ENCODE measurements at places on chromosomes 5 and 9.
A peak's percentile ranks its signal among the peaks of the same experiment; 100 is the strongest.

DNA sequence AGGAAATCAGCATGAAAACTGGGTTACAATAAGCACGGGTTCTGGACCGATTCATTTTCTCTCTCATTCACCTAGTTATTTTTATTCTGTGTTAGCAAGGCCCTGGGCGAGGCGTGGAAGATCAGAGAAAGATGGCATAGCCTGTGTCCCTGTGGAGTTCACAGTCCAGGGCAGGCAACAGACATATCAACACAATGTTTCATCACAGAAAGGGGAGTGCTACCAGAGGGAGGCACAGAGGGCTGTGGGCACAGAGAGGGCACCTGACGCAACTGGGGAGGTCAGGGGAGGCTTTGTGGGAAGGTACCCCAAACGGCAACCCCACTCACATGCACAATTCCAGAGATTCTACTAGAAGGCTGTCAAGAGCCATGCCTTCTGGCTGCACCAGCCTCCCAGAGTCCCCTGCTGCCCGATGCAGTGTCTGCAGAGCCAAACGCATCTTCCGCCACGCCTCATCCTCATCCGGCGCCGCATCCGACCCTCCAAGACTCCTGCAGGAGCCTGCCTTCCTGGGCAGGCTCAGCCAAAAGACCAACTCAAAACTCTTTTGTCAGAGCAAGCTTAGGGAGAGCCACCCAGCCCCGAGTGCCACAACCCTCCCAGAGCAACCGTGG is 1.4 kb downstream of the FAM193B start:
- no peak for DNase-seq

DNA sequence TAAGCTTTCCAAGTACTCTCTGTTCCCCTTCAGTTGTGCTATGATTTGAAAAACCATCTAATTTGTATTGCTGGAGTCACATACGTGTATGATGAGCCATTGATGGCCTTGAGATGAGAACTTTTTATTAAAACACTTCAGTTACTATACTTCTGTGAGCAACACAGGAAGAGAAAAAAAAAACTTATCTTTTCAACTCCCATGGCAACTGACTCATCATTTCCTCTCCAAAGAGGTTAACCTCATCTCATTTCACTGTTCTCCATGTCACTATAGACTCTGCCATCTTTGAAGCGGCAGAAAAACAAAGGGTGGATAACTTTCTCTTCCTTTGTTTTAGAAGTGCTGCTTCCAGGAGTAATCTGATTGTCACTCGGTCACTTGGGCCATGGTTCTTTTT is 104.3 kb upstream of the PCSK1 start:
- DNase-seq: peak; percentile 78

DNA sequence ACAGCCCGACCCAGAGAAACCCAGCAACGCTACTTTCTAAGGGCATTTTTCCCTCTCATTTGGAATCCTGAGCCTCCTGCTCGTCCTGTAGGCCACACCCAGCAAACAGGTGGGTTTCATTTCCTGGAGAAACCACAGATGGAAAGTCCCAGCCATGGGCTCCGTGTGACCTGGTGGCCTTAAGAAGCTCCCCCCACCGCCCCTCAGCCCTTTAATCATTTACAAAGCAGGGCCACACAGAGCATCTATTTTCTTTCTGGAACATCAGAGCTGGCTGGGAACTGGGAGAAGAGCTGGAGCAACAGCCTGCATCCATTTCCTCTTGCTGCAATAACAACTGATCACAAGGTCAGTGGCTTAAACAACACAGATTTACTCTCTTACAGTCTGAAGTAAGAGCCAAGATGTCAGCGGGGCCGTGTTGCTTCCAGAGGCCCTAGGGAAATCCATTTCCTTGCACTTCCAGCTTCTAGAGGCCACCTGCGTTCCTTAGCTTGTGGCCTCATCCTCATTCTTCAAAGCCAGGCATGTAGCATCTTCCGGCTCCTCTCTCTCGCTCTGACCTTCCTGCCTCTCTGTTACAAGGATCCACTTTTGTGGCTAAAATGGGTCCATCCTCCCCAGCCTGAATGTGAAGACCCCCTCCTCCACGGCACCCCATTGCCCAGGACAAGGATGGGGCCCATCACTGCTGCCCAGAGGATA is 40.5 kb downstream of the C9orf50 start:
- peak; percentile 50 for DNase-seq

- no peak for DNase-seq
Observed at GRCh38 chr9:28503573-28503972, 930.3 kb upstream of the C9orf72 start.

GRCh38 chr9:126009047-126009446 is 261.9 kb downstream of the PBX3 start:
- no peak for DNase-seq

GRCh38 chr5:68376935-68377334 is 161.4 kb downstream of the PIK3R1 start:
- DNase-seq: no peak

All from CD4-positive, alpha-beta T cell treated with Interleukin-17A for 1 hour (primary cell).